Tongue (tissue), 3 donors: ENCODE measurements at places on chromosomes 11 and 22. TPM values are rescaled to one million over a fixed set of nuclear protein-coding genes. Genes with fewer than 3 reads are reported as not detected.

DNA sequence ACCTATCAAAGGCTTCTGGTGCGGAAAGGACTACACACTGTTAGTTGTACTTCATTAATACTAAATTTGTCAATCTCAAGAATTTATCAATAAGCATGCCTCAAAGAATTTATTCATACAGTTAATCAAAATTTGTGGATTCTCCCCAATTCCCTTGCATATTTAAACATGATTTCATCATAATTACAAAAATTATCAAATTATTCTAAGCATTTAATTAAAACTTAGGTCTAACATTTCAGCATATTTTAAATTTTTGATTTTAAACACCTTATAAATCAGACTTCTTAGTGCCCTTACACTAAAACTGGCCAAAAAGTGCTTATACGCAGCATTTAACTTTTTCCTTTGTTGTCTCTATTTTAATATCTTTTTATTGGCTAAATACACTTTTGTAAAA, 13.8 kb upstream of the SERPIND1 start:
- DNase-seq, result no peak

- no peak for DNase-seq
Measured at GRCh38 chr11:105227363-105227762, 87.8 kb upstream of the CARD18 start.

DNA sequence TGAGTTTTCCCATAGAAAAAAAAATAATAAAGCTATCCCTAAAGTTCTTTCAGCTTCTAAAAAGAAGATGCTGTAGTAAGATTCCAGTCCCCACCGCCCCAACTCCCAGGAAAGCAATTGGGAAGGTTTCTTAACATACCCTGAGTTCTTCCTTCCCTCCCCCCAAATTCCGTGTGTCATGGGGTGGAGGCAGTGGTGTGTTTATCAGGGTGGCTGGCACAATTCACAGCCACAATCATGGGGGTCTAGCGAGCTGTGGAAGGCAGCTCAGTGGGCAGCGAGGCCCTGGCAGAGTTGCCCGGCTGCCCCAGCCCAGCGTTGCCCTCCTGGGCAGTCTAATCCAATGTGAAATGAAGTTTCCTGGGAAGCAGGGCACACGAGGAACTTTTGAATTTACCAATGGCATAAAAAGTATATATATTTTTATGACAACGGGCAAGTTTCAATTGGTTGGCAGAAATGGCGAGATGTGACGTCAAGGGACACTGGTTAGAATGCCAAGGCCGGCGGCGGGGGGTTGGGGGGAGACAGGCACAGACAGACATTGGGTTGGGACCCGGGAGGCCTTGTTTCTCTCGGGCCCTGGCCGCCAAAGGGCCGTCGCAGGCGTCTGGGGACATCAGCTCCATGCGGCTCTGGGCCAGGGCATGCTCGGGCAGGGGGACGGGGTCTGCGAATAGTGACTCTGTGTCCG, 80.7 kb upstream of the PPARA start:
- peak; percentile 80 for DNase-seq

DNA sequence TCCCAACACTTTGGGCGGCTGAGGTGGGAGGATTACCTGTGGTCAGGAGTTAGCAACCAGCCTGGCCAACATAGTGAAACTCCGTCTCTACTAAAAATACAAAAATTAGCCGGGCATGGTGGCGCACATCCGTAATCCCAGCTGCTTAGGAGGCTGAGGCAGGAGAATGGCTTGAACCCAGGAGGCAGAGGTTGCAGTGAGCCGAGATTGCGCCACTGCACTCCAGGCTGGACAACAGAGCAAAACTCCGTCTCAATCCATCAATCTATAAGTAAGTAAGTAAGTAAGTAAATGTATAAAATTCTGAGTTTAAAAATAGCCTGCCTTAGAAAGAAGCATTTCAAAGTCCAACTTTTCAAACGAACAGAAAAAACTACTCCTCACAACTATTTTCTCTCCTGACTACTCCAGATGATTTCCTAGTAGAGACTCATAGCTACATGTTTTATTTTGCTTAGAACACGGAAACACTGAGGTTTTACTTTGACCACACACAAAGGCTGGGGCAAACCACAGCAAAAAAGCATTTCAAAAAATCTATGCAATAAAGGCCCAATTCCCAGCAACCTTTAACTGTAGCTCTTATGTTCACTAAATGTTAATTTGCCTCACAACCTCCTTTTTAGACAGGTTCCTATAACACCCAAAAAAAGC, 16.3 kb downstream of the SPTY2D1 start:
- no peak for DNase-seq

GRCh38 chr11:66625041-66625751, 8.8 kb downstream of the RBM14 start:
- DNase-seq, result no peak

DNA sequence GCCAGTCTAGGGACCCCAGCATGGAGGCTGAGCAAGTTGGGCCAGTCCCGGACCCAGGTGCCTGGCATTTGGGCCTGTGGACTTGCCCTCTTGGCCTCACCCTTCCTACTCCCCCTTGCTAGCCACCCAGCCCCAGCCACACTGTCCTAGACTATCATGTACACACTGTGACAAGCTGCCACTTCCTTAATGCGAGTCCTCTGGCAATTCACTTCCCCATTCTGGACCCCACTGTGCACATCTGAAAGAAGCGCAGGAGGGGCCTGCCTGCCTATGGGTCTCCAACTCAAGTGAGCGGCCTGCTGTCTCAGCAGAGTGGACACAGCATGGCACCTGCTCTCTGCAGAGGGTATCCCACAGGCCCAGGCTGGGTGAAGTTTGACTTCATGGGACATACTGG, 68.5 kb upstream of the LMO1 start:
- DNase-seq, result no peak

DNA sequence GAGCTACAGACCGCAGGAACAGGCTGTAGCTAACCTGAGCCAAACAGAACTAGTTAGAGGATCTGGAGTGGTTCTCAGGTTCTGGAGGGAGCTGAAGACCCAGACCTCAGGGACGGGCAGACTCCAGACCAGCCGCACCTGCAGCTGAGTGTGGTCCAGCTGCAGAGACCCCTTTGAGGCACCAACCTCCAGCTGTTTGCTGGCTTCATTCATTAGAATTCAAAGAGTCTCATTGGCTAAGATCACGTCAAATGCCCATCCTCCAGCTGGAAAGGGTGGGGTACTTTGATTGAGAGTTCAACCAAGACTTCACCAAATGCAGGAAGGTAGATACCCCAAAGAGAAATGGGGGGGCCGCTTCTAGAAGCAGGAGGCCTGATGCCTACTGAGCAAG, 13.4 kb upstream of the IL2RB start:
- DNase-seq, result no peak

DNA sequence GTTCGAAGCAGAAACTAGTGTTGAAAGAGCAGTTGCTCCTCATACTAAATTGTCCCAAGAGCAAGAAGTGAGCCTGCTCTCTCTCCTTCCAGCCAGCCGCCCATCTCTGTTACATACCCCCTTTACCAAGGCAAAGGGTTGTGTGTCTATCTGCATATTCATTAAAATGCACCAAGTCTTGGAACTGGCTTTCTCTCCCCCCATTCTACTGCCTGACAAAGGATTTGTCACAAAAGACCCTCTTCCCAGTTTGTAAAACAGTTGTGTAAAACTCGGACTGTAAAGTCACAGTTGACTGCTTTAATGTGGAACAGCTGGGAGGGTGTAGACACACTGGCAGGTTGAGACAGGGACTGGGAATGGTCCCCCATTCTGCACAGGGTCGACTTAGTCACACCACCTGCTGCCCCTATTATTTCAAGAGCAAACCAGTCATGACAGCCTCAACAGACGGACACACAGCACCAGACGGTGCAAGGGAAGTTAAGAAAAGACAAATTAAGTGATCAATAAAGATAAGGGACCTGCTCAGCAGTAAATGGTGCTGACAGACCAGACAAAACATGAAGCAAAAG, 60.0 kb upstream of the HTATIP2 start:
- peak; percentile 48 for DNase-seq

DNA sequence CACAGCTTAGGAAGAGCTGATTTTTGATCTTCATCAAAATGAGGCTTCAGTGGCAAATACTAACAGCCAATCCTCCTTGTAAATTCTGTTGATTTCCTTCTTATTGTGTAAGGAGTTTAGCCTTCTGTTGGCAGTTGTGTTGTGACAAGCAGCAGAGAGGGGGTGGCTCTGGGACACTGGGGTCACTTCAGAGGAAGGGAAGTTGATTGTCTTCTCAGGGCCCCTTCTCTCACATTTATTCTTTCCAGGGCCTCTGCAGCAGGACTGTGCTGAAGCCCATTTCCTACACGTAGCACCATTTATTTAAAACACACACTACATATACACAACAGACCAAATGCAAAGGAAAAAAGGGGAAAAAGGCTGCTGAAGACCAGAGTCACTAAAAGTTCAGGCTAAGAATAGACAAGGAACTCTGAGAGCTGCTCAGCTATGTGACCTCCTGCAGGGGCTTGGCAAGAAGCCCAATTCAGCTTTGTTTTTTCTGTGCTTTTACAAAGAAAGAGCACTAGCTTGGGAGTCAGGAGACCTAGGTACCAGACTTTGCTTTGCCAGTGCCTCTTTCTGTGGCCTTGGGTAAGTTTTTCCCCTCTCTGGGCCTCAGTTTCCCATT, 28.3 kb upstream of the UPB1 start:
- peak; percentile 68 for DNase-seq

DNA sequence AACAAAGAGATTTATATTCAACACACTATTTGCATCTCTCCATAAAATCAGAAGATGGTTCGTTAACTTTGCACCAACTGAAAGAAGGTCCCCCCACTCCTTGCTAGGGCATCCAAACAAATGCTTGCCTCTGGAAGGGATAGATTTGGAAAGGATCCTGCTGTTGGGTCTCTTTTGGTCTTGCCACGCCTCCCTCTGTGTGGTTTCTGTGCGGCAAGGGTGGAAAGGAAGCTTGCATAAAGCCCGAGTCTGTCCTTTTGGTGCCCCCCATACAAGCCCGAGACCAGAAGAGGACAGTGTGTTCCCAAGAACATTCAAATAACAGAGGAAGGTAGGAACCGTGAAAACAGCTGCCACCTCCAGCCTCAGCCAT, 15.1 kb downstream of the SCGB1A1 start:
- DNase-seq, result no peak

DNA sequence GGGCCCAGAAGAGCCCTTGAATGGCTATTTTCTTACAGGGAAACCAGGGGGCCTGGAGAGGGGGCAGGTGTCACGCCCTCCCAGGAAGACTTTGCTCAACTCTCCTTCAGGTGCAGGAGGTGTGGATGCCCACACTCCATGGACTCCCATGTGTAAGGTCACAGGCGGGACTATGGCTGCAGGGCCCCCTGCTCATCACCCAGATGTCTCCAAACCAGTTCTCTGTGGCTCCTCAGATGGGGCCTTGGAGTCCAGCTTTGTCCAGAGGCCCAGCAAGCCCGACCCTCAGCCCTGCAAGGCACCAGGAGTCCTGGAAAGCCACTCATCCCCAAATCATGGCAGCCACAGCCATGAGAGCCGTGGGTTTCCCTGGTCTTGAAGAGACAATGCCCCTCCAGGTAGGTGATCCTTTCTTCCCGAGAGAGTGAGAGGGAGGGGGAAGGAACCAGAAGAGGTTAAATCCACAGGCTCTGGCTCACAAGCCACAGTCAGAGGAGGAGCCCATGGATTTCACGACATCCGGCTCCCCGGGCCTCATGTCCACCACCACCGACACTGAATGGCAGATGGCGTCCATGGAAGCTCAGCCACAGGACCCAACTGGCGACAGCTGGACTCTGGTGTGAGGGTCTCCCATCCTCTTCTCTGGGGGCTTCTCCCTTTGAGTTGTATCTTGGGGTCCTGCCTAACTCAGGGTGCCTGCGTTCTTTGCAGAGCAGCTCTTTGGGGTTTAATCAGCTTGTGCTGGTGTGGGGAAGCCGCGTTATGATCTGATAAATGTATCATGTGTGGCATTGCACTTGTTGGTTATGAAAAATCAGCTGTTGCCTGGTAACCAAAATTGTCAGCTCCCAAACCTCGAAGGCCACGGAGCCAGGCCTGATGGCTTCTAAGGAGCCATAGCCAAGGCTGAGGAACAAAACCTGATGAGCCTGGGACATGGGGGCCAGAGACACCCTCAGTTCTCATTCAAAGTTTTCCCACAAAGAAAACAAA, 620.4 kb downstream of the BRD1 start:
- DNase-seq, result no peak

DNA sequence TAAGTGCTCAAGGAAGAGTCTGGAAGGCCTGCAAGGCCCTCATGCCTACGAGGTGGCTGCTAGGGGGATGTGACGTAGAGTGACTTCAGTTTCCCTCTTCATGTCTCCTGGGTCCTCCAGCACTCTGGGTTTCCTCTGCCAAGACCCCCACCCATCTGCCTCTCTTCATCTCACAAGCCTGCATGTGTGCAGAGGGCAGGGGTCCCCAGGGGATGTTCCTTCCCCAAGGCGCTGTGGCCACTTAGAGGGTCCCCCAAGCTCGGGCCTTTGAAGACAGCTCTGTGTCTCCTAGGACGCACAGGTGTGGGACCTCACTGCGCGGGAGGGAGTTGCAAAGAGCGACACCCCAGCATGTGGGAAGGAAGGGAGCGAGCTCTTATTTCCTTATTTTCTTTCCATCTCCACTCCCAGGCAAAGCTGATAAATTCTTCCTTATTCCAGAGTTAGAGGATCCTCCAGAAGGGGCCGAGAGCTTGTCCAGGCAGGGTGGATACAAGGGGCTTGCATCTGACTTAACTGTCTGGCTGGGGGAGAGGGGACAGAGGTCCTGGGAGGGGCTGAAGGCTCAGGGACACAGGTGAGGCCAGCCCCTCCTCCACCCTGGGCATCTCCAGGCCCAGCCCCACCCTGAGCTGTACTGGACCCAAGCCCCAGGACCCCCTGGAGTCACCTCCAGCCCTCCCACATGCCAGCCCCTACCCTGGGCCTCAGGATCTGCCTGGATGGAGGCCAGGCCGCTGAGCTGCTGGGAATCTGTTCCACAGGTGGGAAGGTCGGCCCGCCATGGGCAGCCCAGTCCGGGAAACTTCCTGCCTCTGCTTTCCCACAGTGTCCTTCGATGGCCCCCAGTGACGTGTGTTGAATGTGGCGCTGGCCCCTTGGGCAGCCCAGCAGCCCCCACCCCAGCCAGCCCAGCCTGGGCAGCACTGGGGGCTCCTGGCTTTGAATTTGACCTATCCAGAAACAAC, 59.7 kb upstream of the KCNQ1OT1 start:
- DNase-seq, result no peak

- DNase-seq, result no peak
Measured at GRCh38 chr11:109062871-109063270, 359.1 kb upstream of the C11orf87 start.

DNA sequence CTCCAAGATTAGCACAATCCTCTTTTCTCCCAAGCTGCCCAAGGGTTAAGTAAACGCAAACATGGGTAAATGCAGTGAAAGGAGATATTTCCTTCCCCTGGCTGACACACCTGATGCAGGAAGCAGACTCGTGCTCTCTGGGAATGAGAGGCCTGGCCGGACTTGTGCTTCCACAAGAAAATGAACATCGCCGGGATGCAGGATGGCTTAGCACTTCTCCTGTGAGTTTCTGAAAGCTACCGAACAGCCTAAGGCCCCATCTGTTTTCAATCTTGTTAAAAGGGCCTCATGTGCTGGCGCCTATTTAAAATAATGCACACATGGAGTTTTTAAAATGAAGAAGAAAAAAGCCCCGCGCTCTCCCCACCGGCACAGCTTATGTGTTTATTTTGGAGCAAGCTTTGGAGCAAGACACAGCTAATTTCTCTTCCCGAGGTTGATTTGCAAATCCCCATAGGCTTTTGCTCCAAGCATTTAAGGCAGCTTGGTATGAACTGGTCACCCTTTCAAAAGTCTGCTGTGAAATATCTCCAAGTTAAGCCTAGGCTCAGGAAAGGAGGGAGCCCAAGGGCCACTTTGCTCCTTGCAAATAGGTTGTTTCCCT, 100.9 kb downstream of the SYN3 start:
- peak; percentile 92 for DNase-seq

UBE2L6 gene
- total RNA-seq, result 12.9 TPM

MPPED1 gene
- 4.4 TPM for total RNA-seq

DEFB131B gene
- not detected for total RNA-seq

BCR gene
- total RNA-seq, result 34.7 TPM
